Fibroblast of mammary gland (primary cell): ENCODE measurements at places on chromosomes 12 and 14.

DNA sequence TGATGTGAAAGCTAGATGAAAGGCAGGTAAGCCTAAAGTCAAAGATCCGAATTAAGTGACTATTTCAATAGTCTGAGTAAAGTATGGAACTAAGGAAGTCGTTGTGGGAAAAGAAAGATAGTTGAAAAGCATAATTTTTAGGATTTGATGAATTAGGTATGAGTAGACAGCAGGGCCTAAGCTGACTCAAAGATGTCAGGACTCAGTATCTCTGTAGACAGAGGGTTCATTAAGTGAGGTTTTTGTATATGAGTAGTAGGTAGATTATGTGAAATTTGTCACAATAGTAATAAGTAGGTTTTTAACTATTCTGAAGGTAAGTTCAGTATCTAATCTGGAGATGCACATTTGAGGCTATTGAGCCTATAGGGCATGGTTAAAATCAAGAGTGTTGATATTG lies 196.4 kb downstream of the RASSF9 start:
- DNase-seq, result no peak

DNA sequence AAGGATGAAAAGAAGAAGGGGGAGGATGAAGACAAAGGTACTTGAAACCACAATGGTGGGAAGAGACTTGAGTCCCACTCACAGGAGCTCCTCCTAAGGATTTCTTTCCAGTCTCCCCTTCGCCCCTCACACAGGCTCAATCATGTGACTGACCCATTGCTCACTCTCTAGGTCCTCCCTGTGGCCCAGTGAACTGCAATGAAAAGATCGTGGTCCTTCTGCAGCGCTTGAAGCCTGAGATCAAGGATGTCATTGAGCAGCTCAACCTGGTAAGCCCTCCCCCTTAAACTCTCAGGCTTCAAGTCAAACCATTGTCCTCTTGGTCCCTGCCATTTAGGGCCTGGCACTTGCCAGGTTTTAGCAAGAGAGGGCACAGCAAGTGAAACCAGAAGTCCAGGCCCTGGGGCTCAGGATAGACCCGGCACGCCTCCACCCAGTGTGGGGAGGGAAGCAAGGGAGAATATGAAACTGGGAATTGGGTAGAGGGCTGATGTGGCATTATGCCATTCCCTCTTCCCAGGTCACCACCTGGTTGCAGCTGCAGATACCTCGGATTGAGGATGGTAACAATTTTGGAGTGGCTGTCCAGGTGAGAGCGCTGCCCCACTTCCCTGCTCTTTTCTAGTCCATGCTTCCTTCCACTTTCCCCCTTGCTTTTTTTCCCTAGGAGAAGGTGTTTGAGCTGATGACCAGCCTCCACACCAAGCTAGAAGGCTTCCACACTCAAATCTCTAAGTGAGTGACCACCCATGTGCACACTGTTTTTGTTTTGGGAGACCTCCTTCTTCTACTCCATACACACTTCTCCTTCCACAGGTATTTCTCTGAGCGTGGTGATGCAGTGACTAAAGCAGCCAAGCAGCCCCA lies 1.8 kb downstream of the PSME1 start:
- no peak for DNase-seq

DNA sequence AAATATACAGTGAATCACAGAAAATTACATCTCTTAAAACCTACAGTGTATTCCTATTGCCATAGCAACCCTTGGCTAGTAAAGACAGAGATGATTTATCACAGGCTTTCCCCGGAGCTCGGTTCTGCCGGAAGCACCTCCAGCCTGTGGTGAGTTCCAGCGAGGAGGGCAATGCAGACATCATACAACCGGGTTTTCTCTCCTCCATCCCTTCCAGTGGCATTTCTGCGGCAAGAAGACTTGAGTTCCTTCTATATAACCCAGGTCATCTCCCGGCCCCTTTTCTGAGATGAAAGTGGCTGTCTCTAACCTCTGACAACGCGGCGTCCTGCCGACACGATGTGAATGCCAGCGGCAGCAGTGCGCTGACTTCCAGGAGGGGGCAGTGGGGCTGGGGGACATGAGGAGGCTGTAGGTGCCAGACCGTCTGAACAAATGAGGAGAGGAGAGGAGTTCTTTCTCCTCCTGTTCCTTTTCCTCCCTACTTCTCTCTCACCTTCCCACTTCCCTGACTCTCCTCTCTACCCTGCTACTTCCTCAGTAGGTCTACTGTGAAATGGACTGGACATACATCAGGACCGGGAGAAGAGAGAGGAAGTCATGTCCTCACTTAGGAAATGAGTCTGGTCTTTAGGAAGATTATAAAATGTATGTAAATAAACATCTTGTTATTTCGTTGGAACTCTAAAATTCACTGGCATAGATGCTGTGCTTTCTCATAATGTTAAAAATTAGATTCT lies 68.6 kb upstream of the MAX start:
- peak; percentile 81 for DNase-seq

- DNase-seq, result peak; percentile 35
Observed at GRCh38 chr12:65756956-65757511, 67.2 kb upstream of the HMGA2 start.

- peak; percentile 78 for DNase-seq
Observed at GRCh38 chr12:69068448-69068847, 135.5 kb upstream of the CPM start.

- no peak for DNase-seq
Observed at GRCh38 chr14:58797010-58797429, 159.3 kb downstream of the DACT1 start.

DNA sequence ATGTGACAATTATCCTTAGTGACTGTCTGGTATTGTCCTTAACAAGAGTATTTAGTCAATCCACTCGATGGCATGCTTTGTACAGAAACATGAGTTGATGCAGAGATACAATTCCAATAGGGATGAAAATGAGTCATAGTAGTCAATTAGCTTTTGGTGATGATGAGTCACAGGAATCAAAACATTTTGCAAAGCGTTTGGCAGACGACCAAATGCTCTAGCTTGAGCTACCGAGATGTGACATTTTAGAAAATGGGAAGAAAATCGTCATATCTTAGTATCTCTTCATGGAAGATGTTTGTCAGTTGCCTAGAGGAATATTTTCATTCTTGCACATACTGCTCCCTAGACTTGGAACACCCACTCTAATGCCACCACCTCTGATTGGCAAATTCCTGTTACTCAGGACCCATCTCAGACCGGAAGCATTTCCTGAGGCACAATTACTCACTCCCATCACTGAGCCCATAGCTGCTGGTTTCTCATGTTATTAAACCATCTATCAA lies 95.0 kb downstream of the LMNTD1 start:
- DNase-seq, result peak; percentile 98

- no peak for DNase-seq
Observed at GRCh38 chr12:92690601-92691000, 12.2 kb upstream of the PLEKHG7 start.

DNA sequence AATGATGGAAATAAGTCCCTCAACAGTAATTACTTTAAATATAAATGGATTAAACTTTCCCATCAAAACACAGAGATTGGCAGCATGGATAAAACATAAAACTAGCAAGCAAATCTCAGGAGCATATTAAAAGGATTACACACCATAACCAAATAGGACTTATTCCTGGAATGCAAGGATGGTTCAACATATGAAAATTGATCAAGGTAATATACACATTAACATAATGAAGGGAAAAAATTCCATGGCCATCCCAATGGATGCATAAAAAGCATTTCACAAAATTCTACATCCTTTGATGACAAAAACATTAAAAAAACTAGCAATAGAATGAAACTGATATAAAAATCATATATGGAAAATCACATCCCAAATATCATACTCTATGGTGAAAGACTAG lies 13.6 kb downstream of the CACNA2D4 start:
- DNase-seq, result no peak

DNA sequence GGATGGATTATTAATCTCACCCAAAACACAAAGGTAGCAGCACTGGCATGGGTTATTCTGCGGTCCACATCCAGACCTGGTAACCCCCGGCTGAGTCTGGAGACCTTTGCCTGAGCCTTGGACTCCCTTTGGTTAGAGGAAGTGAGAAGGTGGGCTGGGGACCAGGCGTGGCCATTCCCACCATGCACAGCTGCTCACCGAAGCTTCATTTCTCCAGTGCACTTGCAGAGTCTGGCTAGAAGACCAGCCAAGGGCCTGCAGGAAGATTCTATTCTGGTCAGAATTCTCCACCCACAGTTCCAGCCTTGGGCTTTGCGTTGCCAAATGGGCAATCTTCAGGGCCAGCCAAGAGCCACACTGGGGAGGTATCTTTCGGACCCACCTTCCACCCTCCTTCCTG lies 73.0 kb downstream of the LGMN start:
- no peak for DNase-seq

GRCh38 chr12:69026336-69026735 lies 93.4 kb upstream of the CPM start:
- no peak for DNase-seq

- no peak for DNase-seq
Observed at GRCh38 chr12:5437589-5437988, 5.7 kb downstream of the NTF3 start.

- no peak for DNase-seq
Observed at GRCh38 chr14:65075628-65076325, 26.5 kb downstream of the MAX start.

DNA sequence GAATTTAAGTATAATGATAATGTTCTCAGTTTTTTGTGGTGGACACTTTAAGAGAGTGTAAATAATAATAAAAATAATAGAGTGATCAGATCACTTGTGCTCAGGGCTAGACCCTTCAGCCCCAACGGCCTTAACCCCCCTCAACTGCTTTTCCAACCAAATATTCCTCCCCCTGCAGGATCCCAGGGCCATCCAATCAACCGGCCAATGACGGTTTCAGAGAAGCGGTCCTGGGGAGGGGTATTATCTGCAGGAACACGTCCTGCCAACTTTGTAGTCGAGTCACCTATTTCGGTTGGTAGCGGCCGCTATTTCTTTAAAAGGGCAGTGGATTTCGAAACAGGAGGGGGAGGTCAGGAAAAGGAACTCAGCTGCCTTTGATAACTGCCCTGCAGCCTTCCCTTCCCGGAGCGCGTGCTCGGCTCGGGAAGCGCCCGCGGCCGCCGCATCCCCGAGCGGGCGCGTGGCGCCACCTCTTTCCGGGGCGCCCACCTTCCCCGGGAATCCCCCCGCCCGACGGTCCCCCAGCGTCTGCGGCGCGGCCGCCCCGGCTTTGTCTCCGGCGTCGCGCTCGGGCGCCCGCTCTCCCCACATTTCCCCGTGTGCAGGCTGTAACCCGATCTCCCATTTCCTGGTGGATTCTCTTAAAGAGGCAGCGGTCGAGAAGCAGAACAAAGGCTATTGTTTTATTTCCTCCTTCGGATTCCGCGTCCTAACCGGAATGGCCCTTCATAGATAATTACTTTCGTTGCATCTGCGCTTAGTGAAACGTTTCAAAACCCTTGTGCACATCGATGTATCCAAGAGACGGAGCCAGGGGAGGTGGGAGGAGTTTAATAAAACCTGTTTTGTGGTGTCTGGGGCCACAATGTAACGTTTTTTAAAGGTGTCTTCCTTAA lies 711 bp upstream of the ETV6 start:
- DNase-seq, result peak; percentile 85

GRCh38 chr14:30223385-30223785 lies 295.7 kb upstream of the PRKD1 start:
- DNase-seq, result peak; percentile 95

GRCh38 chr12:46460682-46461210 lies 88.2 kb upstream of the SLC38A2 start:
- DNase-seq, result no peak

GRCh38 chr14:31947680-31948595 lies 129.2 kb upstream of the ARHGAP5 start:
- no peak for DNase-seq

GRCh38 chr12:41966916-41967315 lies 177.8 kb downstream of the GXYLT1 start:
- DNase-seq, result no peak

GRCh38 chr12:56633468-56634241 lies 3.5 kb upstream of the BAZ2A start:
- no peak for DNase-seq

GRCh38 chr14:106187216-106187615 lies 660.8 kb downstream of the TMEM121 start:
- no peak for DNase-seq

GRCh38 chr12:15928346-15928745 lies 17.2 kb downstream of the DERA start:
- DNase-seq, result peak; percentile 87

GRCh38 chr14:78254911-78255461 lies 84.8 kb downstream of the NRXN3 start:
- DNase-seq, result peak; percentile 80

- DNase-seq, result no peak
Observed at GRCh38 chr14:65827520-65827919, 415.0 kb downstream of the FUT8 start.

GRCh38 chr14:102277874-102278630 lies 26.9 kb downstream of the MOK start:
- peak; percentile 19 for DNase-seq

GRCh38 chr14:72590577-72590976 lies 303.3 kb downstream of the DPF3 start:
- DNase-seq, result no peak

- no peak for DNase-seq
Observed at GRCh38 chr12:67111182-67111581, 158.0 kb upstream of the CAND1 start.

DNA sequence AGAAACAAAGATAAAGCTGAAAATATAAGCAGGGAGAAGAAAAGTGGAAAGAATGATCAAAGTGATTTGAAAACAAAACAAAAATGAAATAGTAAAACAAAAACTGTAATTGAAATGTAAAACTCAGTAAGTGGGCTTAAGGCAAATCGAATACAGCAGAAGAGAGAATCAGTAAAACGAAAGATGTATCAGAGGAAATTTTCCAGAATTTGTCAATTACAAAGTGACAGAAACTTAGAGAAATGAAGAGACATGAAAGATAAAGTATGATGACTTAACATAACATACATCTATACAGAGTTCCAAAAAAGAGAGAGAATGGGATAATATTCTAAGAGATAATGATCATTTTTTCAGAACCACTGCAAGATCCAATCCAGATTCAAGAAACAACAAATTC lies 10.5 kb downstream of the ZFC3H1 start:
- DNase-seq, result no peak

DNA sequence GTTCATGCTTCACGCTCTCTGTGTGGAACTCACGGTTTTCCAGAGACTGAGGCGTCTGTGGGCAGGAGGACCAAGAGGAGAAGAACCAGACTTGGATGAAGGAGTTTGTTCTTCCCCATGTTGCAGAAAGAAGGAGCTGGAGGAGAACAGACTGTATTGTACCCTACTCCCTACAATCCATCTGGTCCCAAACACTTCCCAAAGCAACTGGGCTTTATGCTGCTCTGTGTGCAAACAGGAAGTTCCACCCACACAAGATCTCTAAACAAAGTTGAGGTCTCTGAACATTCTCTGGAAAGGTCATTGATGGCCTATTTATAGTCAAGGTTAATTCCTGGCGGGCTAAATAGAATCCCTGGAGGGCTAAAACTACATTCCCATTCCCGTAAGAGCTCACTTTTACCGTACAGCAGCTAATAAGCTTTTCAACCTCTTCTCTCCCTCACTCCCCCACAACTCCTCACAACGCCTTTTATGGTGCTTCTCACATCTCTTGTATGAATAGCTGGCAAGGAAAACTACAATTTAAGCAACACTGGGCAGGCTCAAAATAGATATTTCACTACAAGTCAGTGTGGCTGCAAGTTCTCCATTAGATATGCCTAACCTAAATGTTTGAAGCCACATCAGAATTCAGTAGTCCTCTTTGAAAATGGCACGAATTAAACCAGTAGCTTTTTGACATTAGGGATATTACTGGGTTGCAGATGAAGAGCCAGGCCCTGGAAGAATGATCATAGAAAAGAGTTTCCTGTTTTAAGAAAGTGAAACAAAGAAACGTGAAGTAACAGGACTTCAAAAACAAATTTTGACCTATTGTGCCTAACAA lies at the start of gene A2M:
TSS of gene A2M (minus strand) at position 189 of the 829 bp plus-strand sequence. CDS start at position 119, 70 bp downstream.
- peak; percentile 73 for DNase-seq
